ENCODE measurements at places on chromosomes 1 and 21.

- no peak for DNase-seq
Measured at GRCh38 chr1:45038661-45039364, 26.8 kb downstream of the UROD start.

- DNase-seq: no peak
Measured at GRCh38 chr1:215923129-215923824, 356.2 kb downstream of the KCTD3 start.

DNA sequence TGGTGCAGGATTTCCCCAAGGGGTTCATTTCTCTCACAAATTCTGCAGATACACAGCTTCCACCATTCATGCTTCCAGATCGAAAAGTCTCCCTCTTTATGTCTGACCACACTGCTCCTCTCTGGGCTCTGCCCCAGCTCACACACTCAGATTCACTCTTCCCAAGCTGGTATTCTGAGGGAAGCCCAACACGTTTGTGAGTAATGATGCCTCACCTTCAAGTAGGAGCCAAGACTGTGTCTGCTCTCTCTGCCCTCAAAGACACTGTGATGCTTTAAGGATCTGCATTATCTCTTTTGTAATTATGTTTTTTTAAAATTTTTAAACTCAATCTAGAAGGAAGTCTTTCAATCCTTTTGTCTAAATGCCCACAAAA is 19.8 kb downstream of the PRAMEF11 start:
- no peak for DNase-seq

DNA sequence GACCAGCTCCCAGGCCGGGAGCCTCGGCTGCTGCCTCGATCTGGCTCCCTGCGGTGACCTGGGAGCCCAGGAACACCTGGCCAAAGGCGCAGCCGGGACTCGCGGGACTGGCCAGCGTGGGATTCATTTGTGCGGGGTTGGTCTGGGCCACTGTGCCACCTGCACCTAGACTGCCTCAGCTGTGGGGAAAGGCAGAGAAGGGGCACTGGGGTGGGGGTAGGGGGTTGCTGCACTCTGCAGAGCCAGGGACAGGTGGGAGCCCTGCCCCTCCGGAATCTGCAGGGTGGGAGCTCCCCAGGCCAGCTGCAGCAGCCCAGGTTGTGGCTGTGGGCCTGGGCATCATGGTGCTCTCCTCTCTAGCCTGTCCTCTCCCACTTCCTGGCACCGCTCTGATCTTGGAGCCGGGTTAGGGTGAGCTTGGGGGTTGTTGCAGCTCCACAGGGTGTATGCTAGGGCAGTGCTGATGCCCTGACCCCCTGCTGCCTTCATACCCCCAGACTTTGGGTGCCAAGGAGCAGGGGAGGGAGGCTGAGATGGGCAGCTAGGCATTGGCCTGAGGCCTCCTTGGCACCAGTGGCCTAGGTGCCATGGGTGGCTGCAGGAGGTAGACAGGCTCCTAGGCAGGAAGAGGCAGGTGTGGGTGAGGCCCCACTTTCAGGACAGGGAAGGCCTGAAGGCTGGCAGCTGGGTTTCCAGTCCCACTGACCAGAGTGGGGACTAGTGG is 57.5 kb upstream of the ETV3 start:
- DNase-seq: no peak

GRCh38 chr1:179857009-179857408 is 20.6 kb downstream of the TOR1AIP2 start:
- no peak for DNase-seq

GRCh38 chr1:205976708-205977401 is 26.3 kb downstream of the RAB7B start:
- DNase-seq: no peak

- no peak for DNase-seq
Measured at GRCh38 chr1:83761167-83762038, 237.5 kb downstream of the TTLL7 start.

- DNase-seq: no peak
Measured at GRCh38 chr1:18927654-18928272, 25.4 kb upstream of the ALDH4A1 start.

DNA sequence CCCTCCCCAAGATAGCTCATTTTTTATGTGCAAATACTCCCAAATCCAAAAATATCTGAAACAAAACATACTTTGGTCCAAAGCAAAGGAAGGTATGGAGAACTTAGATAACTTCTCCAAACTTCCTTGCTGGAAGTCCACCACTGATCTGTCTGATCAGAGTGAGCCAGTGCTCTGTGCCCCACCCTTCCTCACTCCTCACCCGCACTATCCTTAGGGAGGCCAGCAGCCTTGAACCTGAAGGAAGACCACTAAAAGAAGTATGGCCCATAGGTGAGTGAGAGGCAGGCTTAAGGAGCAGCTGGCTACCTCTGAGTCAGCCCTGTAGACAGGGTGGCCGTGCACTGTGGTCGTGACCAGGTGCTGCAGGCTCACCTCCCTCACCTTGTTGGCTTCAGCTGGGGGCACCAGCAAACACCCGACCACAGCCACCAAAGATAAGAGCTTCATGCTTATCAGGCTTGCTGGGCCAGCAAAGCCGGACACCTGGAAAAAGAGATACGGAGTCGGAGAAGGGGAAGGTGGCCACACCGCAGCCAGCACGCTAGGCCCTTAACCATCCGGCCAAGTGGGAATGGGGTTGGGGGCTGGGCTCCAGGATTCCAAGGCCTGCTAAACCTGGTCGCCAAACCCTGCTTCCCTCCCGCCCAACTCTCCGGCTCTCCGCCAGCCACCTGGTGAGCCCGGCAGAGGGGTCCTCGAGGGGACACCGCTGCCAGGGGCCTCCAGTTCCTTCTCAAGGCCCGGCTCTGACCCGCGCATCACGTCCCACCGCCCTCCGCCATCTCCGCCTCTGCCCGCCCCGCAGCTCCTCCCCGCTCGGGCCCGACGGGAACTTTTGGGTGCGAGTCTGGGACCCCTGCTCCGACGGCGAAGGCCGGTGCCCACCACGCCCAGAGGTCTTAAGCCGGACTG is 543 bp downstream of the TMEM9 start:
- no peak for DNase-seq

GRCh38 chr21:29550205-29550604 is 251.5 kb downstream of the BACH1 start:
- no peak for DNase-seq

GRCh38 chr1:201080135-201080534 is 32.1 kb downstream of the CACNA1S start:
- no peak for DNase-seq

DNA sequence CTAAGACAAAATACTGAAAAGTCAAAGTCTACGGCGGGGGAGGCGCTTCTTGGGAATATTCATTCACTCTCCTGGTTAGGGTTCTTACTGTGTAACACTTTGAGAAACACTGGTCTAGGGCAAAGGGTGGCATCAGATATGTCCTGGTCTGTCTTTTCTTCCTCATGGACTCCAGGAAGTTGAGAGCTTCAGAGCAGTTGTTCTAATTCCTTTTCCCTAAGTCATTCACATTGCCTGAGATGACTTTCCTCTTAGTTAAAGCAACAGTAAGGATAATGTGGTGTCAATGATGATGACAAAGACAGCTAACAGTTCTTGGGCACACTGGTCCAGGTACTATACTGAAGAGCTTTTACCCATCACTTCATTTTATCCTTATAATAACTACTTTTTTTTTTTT is 27.0 kb downstream of the FGGY start:
- DNase-seq: no peak

DNA sequence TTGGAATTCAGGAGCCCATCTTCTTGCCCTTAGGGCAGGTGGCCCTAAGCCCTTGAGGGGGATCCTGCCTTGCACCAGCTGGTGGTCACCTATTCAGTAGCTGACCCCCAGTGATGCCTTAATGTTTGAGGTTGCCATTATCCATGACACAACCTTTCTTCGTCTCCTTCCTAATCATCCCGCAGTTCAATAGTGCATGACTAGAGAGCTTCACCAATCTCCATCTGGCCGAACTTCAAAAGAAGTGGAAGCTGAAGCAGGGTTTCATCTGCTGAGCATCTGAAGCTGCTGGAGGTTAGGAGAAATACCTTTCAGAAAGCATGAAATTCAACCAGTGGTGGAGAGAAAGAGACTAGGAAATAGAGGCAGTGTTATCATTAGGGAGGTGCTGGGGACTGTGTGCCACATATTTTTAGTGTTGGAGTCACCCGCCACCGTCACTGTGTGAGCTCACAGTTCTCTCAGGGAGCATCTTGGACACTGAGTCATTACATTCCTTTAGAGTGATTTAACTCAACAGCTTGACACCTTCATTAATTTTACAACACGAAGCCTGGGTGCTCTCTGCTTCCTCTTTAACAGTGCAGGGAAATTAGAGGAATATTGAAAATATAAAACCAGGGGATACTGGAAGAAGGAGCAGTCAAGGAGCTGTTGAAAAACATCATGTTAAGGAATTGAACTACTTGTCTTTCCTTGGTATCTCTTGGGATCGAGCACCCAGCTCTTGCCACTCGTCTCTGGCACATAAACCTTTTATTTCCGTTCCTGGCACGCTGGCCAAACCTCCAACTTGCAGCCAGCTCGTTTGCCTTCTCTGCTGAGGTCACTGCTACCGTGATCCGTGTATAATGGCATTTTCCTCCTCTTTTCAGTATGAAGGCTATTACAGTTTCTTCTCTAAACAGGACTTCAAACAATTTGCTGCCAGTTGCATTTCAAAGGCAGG is 53.6 kb downstream of the PEX14 start:
- DNase-seq: no peak

GRCh38 chr1:192966073-192966472 is 93.1 kb downstream of the UCHL5 start:
- no peak for DNase-seq

DNA sequence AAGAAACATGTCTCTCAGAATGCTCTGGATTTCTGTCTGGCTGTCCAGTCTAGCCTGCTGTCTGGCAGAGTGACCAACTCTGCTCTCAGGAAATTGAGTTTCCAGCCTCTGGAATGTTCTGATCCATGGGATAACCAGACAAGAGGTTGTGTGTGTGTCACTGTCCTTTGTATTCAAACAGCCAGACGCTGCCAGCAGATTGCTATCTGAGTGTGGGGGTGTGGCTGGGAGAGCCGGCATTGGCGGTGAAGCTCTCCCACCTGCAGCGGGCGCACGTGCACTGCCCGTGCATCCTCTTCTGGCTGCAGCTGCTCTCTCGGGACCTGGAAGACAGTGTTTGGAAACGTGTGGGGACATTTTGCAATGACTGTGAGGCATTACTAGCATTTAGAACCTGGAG is 26.1 kb downstream of the PKP1 start:
- peak; percentile 70 for DNase-seq

GRCh38 chr21:42475036-42475435 is 21.0 kb downstream of the RSPH1 start:
- DNase-seq: no peak

DNA sequence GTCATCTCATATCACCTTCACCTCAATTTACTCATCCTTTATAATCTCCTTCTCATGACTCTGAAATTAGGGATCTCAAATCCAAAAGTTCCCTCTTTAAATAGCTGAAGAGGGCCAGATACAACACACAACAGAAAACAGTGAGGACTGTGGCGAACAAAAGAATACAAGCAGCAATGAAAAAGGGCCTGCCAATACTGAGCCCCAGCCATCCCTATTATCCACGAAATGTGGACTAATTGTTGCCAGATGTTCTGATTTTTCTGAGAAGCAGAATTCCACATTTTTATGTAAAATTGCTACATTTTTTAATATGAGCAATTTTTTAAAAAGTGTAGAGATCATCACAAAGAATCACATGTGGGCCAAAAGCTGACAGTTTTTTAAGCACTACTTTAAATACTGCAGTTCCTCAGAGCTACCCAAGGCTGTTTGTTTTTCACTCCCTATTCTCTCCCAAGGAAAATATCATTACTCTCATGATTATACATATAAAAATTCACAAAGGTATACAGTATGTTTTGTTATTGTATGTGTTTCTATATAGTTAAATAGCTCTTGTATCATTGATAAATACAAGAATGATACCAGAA is 90.0 kb downstream of the ASH1L start:
- no peak for DNase-seq

DNA sequence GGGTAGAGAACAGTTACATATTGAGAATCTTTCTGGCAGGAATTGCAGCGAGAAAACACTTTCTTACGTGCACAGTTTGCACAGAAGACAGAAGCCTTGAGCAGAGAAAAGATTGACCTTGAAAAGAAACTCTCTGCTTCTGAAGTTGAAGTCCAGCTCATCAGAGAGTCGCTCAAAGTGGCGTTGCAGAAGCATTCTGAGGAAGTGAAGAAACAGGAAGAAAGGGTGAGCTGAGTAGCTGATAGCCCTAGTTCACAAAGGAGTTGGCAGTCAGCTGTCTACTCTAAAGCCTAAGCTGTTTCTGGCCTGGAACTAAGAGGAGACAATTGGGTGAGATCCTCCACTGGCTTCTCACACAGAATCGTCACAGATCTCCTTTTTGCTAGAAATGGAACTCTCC is 20.3 kb upstream of the SH3BGRL3 start:
- DNase-seq: no peak

DNA sequence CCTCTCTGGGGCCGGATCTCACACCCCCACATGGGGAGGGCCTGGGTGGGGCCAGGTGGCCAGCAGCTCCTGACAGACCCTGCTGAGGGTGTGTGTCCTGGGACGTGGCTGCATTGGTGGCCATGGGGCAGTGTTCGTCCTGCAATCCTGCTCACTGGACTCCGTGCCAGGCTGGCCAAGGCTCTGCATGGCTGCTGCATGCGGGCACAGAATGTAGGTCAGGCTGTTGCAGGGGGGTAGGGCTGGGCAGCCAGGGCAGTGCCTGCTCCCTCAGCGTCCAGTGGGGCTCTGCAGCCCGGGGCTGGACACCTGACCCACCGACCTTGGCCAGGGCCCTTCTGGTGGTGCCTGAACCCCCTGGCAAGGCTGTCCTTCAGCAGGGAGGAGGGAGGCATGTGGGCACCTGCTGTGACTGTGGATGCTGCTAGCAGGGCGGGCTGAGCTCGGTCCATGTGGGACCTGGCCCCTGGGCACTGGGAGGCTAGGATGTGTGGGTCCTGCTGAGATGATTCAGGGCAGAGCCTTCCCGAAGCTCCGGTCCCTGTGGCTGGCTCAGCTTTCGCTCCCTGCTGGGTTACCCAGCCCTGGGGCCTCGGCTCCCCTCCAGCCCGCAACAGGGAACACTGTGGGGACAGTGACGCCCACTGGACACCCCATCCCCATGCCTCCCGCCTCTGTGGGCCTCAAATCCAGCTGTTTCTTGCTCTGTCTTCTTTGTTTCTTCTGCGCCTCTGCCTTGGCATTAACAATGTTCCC is 14.9 kb upstream of the PLCH2 start:
- no peak for DNase-seq

DNA sequence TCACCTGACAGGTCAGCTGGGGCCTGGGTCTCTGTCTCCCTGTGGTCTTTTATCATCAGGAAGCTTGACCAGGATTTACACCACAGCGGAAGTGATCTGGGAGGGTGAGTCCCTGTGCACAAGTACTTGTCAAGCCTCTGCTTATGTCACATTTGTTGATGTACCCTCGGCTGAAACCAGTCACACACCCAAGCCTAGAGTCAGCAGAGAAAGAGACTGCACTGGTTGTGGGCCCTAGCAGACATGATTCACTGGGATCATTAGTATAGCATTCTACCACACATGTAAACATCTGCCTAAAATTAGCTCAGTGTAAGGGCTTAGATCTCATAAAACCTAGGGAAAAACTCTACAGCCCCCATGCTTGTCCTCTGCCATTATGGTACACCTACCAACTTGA is 79.3 kb upstream of the LAMC2 start:
- no peak for DNase-seq

- DNase-seq: no peak
Measured at GRCh38 chr1:240190881-240191401, 99.3 kb downstream of the FMN2 start.

GRCh38 chr1:197868751-197869489 is 33.5 kb upstream of the C1orf53 start:
- DNase-seq: no peak

GRCh38 chr1:103516693-103517092 is 8.8 kb upstream of the RNPC3 start:
- no peak for DNase-seq
